ENCODE measurements at places on chromosomes 1 and 21.

GRCh38 chr1:204621396-204621795, 64.1 kb downstream of the LRRN2 start:
- DNase-seq, result no peak

DNA sequence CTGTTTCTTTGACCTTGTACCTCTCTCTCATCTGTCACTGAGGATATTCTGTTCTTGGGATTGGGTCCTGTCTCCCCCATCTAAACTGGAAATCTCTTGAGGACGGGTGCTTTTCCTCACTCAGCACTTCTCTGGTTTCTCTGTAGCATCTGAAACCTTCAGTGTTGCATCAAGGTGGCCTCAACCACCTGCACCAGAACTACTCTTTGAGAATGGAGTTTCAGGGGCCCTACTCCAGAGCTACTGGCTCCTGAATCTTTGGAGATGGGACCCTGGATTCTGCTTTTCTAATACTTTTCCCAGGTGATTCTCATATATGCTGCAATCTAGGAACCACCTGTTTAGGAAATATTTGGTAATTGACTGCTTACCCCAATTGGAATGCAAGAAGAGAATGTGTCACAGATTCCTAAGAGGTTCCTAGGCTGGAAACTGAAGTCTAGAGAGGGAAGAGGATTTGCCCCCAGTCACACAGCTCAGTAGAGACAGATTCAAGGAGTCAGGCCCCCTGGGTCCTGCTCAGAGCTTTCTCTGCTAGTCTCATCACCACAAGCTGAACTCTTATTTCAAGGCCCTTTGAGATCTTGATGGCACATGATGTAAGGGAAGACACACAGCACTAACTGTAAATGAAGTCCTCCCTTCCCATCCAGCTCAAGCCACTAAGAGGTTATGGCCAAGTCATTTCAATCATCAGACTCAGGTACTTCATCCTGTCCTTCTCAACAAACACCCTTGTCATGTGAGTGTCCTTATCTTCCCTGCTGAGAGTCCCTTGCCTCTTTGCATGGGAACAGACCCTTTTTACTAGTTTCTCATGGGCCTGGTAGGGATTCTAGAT, 48.7 kb downstream of the EIF2D start:
- no peak for DNase-seq

DNA sequence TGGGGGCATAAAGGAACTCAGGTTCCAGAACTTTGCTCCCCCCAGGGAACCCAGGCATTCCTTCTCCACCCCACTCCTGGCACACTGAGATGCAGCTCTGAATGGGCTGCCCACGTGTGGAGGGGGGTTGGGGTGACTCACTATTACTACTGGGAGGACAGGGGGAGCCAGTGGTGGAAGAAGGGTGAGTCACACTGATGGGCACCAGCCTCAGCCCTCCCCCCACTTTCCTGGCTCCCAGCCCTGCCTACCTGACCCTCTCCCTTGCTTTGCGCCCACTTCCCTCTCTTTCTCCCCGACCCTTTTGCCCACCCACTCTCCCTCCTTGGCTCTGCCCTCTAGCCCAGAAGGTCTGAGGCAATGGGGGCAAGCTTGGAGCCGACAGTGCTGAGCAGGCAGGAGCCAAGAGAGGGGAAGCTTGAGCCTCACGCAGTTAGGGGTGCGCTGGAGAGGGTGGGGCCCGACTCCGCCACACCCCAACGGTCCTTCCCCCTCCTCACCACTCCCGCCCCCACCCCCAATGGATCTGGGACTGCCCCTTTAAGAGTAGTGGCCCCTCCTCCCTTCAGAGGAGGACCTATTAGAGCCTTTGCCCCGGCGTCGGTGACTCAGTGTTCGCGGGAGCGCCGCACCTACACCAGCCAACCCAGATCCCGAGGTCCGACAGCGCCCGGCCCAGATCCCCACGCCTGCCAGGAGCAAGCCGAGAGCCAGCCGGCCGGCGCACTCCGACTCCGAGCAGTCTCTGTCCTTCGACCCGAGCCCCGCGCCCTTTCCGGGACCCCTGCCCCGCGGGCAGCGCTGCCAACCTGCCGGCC, at the start of gene LMNA:
TSS of gene LMNA (plus strand) at position 611 of the 818 bp plus-strand sequence. CDS start 208 bp downstream, outside the sequence.
- peak; percentile 78 for DNase-seq

DNA sequence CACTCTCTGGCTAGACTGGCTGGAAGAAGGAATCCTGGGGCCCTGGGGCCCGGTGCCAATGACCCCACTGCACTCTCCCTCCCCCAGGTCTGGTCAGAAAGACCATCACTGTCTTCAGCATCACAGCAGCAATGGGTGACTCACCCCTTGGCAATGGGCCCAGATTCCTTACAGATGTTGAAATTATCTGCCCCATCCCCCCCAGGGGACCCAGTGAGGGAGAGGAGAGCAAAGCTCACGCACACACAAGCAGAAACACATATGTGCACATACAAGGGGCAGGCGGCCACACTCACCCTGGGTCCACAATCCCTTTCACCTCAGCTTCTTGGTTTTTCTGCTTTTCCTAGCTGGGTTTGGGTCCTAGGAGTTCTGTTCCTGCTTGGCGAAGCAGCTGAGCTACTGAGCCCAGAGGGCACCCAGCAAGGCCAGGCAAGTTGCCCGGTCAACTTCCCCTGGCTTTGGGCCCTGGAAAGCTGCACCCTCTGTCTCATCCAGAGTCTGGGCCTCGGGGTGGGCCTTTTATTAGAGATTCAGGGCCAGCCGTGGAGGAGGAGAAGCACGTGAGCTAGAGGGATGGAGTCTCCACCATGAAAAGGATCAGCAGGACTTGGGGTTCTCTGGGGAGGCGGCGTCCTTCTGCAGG, 2.6 kb downstream of the COL16A1 start:
- DNase-seq, result peak; percentile 38

DNA sequence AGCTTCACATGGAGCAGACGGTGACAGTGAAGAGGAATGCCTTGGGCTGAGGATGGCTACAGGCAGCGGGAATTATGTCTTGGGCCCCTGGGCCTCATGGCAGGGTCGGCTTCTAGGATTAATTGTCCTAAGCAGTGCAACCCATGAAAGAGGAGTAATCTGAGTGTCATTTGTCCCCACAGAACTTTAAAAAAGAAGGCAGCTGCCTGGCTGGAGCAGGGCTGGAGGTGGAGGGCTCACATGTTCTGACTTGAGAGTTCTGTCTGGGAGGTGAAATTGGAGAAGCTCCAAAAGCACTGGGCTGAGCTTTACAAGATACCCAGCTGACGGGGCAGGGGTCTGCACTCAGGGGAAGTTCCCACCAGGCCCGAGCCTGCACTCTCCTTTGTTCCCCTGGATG, 22.6 kb downstream of the CACNA1S start:
- DNase-seq, result no peak

DNA sequence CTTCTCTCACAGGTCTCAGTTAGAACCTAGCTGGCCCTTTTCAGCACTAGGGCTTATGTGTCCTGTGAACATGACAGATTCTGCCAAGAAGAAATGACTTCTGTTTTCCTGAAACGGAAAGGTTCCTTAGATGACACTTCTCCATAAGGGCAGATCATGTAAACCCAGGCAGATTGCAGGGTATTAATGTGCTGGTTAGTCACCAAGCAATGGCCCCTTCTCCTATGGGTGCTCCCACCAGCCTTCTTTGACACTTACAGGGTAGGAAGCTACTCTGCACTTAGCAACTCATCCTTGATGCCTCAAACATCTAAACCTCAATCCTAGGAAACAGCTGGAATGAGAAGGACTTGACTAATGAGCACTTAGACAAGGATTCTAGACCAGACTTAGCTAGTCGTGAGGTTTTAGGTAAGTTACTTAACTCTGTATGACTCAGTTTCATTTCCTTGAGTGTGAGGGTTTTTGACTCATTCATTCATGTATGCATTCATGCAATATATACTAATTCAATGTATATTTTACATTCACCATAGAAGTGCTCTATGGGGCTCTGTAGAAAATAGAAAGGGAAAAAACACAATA, 74.1 kb upstream of the PLXNA2 start:
- no peak for DNase-seq

DNA sequence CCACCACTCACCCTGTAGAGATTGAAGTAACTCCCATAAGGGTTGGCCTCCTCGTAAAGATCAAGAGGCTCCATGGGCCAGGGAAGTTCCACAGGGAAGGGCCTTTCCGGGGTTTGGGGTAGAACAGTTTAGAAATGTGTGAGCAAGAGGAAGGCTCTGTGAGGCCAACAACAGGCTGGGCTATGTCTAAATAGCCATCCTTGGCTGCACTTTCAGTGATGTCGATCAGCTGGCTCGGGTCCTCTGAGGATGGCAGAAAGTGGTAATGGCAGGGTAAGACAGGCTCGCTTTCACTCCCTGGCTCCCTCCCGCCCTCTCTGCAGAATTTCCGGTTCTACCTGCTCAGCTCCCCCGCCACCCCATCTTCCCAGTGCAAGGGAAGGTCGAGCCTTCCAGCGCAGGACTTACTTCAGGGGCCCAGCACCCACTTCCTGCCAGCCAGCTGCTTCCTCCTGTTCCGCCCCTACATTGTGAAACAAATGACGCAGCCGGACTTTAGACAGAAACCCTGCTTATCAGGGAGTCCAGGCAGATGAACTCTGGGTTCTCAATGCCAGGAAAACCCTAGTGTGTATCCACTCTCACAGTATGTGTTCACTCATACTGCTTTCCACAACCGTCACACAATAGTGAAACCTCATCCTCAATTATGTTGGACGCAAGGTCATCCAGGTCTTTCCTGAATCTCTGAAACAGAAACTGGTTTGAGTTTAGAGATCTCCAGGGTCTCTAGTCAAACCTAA, 7.3 kb downstream of the F11R start:
- peak; percentile 49 for DNase-seq
